T-helper 9 cell (primary cell): ENCODE measurements at places on chromosomes 7 and 10.

- no peak for DNase-seq
Measured at GRCh38 chr10:89846786-89847185, 145.4 kb downstream of the KIF20B start.

DNA sequence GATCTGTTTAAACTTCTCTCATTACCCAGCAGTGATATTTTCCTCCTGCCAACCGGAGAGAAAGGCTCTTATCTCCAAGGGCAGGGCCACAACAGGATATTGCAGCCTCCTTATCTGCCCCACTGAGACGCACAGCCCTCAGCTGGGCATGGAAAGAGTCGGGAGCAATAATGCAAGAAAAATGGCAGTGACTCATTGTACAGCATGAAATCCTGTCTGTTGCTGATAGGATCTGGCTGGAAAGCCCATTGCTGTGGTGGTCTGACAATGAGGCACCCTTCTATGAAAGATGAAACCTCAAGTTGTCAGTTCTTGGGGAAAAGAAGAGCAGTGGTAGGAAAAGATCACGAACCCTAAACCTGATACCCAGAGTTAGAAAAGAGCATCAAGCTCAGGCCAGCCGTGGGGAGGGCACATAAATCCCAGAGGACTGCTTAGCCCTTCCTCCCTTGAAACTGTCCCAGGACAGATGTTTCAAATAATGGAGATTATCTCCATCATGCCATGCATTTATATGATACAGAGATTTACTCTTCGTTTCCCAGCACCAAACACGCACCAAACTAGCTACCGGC, 47.0 kb upstream of the FIGNL1 start:
- no peak for DNase-seq

GRCh38 chr7:135704074-135704473, 23.9 kb downstream of the SLC13A4 start:
- no peak for DNase-seq

GRCh38 chr10:113441220-113441619, 111.6 kb upstream of the HABP2 start:
- DNase-seq, result no peak

GRCh38 chr7:130452951-130453350, 12.1 kb upstream of the CEP41 start:
- no peak for DNase-seq

GRCh38 chr10:124614003-124614659, 130.0 kb downstream of the FAM53B start:
- no peak for DNase-seq

GRCh38 chr7:64892116-64892515, 11.0 kb upstream of the ZNF273 start:
- DNase-seq, result no peak

GRCh38 chr10:44439239-44439957, 54.5 kb upstream of the CXCL12 start:
- no peak for DNase-seq

GRCh38 chr7:37191797-37192196, 256.9 kb downstream of the ELMO1 start:
- DNase-seq, result no peak

GRCh38 chr10:100980311-100980710, 7.0 kb downstream of the MRPL43 start:
- no peak for DNase-seq

- DNase-seq, result no peak
Measured at GRCh38 chr10:110022716-110023504, 15.1 kb downstream of the ADD3 start.

GRCh38 chr7:96422388-96422787, 100.5 kb upstream of the SLC25A13 start:
- DNase-seq, result no peak

- DNase-seq, result no peak
Measured at GRCh38 chr7:131721660-131722059, 165.2 kb upstream of the PODXL start.

- no peak for DNase-seq
Measured at GRCh38 chr10:62844280-62845011, 28.3 kb upstream of the EGR2 start.

- DNase-seq, result no peak
Measured at GRCh38 chr10:48946332-48946731, 6.7 kb upstream of the LRRC18 start.

GRCh38 chr10:125824736-125825135, 1.4 kb downstream of the BCCIP start:
- no peak for DNase-seq

DNA sequence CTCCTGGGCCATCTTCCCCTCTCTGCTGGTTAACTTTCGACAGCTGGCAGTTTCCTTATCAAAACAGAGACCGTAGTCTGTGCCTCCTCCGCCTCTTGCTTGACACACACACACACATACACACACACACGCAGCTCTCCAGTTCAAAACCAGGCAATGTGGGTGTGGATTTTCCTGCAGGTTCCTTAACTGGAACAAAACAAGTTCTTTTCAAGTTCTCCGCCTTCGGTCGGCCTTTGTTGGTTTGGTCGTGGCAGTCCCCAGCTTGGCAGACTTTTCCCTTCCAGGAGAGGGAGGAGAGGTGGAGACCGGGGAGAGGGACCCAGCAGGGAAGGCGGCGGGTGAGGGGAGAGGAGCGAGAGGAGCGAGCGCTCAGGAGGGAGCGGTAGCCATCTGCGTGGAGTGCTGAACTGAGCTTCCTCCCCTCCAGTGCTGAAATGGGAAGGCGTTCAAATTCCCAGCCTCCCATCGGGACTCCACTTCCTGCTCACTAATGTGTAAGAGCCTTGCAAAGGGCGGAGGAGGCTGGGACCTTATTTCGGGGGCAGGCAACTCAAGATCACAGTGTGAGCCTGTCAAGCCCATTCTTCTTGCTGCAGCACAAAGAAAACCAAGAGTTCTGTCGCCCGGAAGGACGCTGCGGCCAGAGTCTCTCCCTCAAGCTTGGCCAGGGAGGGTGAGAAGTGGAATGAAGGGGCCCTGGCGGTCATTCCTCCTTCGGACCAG, 120.6 kb downstream of the PRPF18 start:
- no peak for DNase-seq

GRCh38 chr7:106216923-106217542, 67.8 kb downstream of the NAMPT start:
- DNase-seq, result no peak

DNA sequence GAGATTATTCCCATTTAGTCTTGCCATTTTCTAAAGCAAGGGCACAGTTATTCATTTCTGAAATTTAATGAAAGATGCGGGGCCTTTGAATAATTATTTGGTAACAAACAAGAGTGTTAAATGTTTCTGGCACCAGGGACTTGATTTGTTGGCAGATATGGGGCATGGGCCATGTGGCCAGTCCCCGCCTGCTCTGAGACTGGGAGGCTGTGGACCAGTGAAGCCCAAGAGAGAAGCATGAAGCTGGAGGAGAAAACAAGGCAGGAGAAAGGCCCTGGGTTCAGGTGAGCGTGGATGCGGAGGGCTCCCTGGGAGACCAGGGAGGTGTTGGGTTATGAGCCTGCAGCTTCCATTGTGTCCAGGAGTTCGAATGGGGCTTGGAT, 378.5 kb downstream of the TCERG1L start:
- no peak for DNase-seq

DNA sequence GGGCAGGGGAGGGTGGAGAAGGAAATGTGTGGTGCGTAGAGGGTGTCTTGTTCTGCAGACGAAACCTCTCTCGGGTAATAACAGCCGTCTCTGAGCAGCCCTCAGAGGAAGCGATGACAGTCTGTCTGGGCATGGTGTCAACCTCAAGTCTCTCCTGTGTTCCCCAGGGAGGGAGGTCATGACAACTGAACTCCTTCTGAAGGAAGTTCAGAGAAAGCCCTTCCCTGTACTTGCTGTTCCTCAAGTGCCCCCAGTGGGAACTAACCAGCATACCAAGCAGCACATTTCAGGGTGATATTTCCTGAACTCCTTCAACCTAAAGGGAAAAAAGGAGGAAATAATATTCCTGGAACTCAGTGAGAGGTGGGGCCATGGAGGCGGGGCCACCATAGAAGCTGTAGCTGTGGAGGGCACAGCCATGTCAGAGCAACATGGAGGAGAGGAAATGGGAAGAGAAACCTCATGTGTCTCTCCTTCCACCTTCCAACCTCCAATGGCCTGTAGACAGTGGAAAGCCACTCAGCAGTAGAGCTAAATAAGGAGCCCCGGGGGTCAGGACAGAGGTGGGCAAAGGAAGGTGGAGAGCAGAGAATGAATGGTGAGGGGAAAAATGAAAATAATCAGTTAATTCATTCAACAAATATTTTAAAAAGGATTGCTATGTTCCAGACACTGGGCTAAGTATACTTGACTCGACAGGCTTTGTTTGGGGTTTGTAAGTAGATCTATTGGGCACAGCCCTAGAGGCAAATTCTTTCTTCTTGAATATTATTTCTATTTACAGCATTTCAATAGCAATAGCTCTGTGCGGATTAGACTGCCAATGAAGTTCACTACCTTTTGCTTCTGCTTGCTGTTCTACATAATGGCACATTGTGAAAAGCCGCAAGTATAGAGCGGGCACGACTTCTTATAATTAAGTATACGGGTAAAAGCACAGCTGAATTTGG, 61.0 kb upstream of the AOAH start:
- DNase-seq, result peak; percentile 62

- no peak for DNase-seq
Measured at GRCh38 chr10:614139-614711, 75.2 kb downstream of the DIP2C start.

DNA sequence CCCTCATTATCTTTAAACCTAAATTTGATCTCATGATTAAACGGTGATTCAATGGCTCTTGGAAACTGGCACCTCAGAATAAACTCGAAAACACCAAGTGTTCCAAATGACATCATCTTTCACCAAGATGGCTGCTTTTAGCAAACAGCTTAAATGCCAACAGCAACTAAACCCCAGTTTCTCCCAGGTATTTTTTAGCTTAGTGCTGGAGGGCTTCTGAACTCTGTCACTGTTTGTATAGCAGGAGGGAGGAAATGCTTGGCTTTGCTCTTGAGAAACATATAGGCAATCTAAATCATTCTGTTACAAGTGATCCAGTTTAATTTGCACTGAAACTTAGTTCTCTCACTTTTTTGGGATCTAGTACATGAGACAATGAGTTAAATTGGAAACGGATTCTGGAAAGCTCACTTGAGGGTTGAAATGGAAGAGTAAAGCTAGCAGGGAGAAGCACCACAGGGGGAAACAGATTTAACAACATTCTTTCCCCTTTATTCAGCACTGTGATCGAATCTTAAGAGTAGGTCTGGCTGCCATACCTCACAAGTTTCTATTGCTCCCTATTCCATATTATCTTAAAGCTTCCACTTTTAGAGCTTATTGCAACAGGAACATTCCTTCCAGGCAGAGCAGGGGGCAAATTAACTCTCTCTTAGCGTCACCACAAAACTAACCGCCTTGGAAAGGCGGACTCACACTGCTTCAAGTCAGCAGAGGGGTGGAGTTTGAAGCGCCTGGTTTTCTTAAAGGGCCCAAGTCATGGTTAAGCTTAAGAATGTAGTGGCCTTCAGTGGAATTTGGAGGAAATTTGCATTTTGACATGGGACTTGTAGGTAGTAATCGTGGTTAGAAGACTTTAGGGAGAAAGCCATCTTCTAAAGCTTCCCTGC, 1.8 kb upstream of the CCDC6 start:
- no peak for DNase-seq

DNA sequence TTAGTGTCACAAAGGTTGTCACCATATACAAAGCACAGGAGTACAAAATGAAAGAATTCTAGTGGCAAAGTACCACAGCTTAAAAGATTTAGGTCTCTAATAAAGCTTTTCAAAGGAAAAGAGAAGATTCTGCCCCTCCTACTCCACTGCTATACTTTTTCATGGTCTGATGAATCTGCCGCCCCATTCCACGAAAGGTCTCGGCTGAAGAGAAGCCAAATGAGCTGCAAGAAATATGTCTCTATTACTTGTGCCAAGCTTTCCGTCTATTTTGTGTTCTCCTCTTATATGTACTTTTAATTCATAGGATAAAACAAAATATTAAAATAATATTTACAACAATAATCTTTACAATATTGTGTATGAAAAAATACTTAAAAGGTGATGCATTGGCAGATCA, 222.6 kb downstream of the ANK3 start:
- no peak for DNase-seq

DNA sequence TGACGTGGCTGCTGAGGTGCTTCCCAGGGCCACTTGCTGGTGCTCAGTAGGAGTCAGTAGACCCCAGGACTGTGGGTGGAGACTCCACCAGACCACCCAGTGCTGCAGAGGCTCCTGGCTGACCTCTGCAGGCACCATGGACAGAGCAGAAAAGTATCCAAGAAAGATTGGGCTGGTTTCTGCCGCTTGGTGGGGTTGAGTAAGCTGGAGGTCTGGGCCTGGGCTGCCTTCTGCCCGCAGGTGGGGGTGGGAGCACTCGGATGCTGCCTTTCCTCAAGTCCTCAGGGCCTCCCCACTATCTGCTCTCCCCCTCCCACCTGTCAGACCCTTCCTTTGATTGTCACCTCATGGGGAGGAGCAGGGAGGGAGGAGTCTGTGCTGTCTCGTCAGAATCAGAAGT, 91.6 kb downstream of the WDR37 start:
- DNase-seq, result no peak
